ENCODE measurements at places on chromosomes 2 and 18.

DNA sequence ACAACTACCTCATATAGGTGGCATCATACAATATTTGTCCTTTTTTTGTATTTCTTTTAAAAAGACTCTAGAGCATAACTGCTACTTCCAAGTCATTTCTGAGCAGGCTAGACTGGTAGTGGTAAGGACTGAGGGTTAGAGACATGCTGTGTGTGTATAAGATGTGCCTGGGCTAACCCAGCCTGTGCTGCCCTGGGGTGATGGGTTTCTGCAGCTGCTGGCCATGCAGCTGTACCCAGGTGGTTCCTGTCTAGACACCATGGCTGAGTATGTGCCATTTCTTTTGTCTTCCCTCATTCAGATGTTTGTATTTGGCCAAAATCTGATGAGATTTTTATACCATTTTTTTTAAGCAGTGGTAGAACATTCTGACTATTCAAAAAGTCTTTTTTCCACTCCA is 40.0 kb downstream of the MERTK start:
- no peak overlapping the region for H3K4me3 ChIP-seq
- DNase-seq = no peak
- no peaks in the 10 kb centered on the region for H3K27me3 ChIP-seq

DNA sequence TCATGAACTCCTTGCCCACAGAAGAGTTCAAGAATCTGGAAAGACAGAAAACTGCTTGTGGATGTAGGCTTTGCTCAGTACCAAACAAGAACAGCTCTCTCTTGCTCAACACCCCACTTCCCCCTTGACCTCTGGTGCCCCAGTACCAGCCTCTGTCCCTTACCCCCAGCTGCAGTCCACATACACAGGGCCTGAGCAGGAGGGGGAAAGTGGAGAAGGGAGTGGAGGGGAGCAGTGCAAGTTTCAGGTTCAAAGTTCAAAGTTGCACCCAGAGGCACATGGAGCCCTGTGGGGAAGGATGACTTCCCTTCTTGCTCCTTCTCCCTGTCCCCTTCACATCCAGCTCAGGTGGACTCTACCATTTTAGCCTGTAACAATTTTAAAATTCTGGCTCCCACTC is 61.1 kb upstream of the LPIN2 start:
- H3K4me1 ChIP-seq = peaks cover 8% of the 10 kb centered on the region
- no peaks in the 10 kb centered on the region for H3K27me3 ChIP-seq
- H3K27ac ChIP-seq = no peak overlapping the region
- H3K4me3 ChIP-seq = no peak overlapping the region
- H3K36me3 ChIP-seq = no peaks in the 10 kb centered on the region

DNA sequence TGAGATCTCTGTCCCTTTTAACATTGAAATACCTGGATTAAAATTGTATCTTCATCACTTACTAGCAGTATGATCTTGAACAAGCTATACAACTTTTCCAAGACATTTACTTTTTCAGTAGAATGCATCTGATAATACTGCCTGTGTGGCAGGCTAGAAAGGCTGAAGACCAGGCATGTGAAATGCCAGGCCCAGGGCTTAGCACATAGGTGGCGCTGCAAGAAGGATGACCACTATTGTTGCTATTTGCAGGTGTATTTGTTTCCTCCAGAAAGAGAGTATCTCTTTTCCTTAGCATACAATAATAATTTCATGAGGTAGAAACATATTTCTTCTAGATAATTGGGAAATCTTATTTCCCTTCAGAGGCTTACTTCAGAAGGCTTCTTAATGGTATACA is 331.3 kb downstream of the THSD7B start:
- H3K27me3 ChIP-seq = no peaks in the 10 kb centered on the region
- no peaks in the 10 kb centered on the region for H3K4me1 ChIP-seq
- H3K4me3 ChIP-seq = no peak overlapping the region
- H3K36me3 ChIP-seq = no peaks in the 10 kb centered on the region
- DNase-seq = no peak

DNA sequence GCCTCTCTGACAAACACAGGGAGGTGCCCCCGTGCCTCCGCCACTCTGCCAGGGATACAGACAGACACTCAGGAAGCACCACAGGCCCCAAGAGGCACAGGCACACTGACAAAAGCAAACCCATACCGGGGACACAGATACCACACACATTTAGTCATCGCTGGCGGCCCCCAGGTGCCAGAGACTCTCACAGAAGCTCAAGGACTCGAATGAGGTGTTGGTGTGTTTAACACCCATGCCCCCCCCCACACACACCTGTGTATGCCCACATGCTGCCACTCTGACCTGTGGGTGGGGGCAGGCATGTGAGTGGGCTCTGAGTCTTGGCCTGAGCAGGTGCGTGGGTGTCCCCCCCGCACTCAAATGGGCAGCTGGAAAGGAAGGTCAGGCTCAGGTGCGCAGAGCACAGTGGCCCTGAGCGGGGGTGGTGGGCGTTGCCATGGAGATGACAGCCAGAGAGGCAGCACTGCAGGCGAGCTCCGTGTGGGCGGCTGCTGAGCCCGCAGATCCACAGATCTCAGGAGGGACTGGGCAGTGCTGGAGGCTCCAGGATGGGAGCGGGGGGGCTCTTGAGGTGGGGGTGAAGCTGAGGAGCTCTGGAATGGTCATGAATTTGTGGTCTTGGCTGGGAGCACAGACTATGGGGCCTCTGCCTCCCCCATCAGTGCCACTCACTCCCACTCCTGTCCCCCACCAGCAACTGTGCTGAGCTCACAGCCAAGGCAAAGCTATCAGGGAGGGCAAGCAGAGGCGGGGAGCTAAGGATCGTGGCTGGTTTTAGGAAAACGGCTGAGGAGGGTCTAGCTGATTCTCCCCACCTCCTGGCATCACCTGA is 73.9 kb upstream of the TAF1B start:
- H3K36me3 ChIP-seq = no peaks in the 10 kb centered on the region
- H3K4me3 ChIP-seq = no peak overlapping the region
- no peaks in the 10 kb centered on the region for H3K27me3 ChIP-seq
- H3K27ac ChIP-seq = no peak overlapping the region

DNA sequence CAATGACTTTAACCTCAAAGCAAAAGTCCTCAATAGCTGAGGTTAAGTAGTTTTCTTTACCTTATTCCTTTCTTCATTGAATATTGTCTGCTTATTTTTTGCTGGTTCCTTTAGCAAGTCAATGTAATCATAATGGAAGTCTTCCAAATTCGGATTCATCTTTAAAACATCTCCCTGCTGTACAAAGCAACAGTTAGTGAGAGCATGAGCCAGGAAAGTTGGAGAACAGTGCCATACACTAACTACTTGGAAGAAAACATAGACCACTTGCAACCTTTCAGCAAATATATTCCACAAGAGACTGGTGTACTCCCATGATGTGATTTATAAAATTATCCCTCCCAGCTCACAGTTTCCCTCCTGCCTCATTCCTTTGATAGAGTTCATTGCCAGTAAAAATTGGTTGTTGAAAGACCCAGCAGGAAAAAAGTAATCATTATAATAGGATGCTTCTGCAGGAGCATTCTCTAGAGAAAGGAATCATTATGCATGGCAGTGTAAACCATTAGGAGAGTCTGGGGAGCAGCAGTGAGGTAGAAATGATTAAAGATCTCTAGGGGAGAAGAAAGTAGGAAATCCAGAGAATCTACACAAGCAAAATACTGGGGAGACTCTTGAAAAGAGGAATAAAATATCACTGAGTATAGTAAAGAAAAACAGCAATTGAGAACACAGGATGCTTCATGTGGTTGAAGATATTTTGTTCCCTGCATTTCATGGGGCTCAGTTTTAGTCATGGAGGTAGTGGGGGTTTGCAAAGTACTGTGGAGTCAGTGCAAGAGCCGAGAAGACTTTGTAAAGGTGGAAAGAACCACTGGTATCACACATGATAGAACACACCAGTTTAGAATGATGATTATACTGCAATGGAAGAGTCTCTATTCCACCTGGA is 38.6 kb upstream of the TTN start:
- no peak overlapping the region for H3K4me3 ChIP-seq
- no peaks in the 10 kb centered on the region for H3K27me3 ChIP-seq
- DNase-seq = no peak
- no peaks in the 10 kb centered on the region for H3K4me1 ChIP-seq
- no peaks in the 10 kb centered on the region for H3K36me3 ChIP-seq
- no peak overlapping the region for H3K27ac ChIP-seq

DNA sequence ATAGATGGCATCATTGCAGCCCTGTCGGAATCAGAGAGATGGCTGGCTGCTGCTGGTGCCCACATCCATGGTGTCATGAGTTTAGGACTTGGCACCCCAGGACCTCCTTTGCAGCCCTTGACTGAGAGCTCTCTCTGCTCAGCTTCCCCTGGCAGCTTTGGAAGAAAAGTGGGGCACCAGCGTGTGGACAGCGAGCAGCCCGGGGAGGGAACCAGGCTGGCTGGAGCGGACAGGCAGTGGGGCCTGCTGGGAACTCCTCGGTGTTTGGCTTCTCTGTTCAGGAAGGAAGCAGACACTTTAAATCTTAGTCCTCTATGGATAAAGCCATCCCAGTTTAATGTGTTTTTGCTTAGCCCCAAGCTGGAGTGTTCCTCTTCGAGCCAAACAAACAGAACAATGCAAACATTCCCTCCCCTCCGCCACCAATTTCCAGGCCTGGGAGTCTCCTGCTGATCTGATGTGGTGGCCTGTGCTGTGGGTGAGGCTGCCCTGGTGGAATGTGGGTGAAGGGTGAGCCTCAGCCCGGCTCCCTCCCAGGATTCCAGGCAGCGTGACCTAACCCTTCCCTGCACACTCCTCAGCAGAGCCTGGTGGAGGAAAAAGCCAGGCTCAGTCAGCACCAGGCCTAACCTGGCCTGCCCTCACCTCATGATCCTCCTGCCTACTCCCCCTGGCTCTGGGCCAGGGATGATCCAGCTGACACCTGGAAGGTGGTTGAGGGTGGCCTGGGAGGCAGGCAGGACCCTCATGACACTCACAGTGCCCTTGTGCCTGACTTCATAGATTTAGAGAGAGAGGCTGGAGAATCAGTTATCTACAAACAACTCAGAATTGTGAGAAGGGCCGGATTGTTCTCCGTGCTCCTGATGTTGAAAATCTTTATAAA is 21.6 kb upstream of the ITGB6 start:
- H3K27me3 ChIP-seq = no peaks in the 10 kb centered on the region
- H3K4me1 ChIP-seq = peaks cover 39% of the 10 kb centered on the region
- H3K36me3 ChIP-seq = no peaks in the 10 kb centered on the region
- H3K4me3 ChIP-seq = no peak overlapping the region
- DNase-seq = peak; percentile 88
- H3K27ac ChIP-seq = peak overlapping the region; percentile 89

DNA sequence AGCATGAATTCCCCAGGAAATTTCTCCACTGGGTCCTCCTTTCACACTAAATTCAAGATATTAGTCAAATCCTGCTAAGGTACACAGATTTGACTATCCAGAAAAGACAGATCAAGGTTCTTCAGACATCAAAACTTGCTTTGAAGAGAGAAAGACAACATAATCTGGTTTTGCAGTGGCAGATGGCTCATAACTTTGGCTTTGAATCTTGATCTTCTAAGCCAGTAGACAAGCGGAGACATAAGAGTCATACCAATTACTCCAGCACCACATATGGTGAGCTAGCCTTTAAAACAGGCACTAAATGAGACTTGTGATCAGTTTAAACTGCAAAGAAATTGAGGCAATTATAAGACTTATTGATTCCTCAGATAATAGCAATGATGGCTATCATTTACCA is 29.3 kb downstream of the PDE11A start:
- no peak overlapping the region for H3K4me3 ChIP-seq
- no peaks in the 10 kb centered on the region for H3K4me1 ChIP-seq
- H3K27ac ChIP-seq = no peak overlapping the region
- no peak for DNase-seq

- no peaks in the 10 kb centered on the region for H3K36me3 ChIP-seq
- no peak for DNase-seq
- H3K4me1 ChIP-seq = no peaks in the 10 kb centered on the region
- no peak overlapping the region for H3K27ac ChIP-seq
- no peak overlapping the region for H3K4me3 ChIP-seq
Measured at GRCh38 chr2:172819943-172820342, 84.3 kb downstream of the RAPGEF4 start.

DNA sequence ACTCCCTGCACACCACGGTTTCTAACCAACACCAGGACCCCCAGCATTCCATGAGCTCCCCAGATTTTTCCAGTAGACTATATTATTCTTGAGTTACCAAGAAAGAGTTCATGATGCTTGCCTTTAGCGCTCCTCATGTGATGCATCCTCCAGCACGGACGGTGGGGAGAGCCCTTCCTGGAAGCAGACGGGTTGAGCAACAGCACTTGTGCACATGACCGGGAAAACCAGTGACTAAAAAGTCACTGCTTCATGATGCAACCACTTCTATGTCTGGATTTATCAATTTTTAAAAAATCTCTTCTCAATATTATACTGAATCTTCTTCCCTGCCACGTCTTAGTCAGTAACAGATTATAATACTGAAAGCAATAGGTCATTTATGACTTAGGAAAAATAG is 20.4 kb upstream of the DOK6 start:
- no peaks in the 10 kb centered on the region for H3K4me1 ChIP-seq
- no peaks in the 10 kb centered on the region for H3K36me3 ChIP-seq
- DNase-seq = no peak

GRCh38 chr2:76288146-76288545 is 577.4 kb upstream of the GCFC2 start:
- no peak overlapping the region for H3K27ac ChIP-seq
- DNase-seq = no peak
- H3K27me3 ChIP-seq = no peaks in the 10 kb centered on the region
- H3K36me3 ChIP-seq = no peaks in the 10 kb centered on the region
- no peak overlapping the region for H3K4me3 ChIP-seq

- DNase-seq = no peak
- no peak overlapping the region for H3K27ac ChIP-seq
- H3K36me3 ChIP-seq = no peaks in the 10 kb centered on the region
Measured at GRCh38 chr2:239116456-239117246, 268.8 kb downstream of the TWIST2 start.

DNA sequence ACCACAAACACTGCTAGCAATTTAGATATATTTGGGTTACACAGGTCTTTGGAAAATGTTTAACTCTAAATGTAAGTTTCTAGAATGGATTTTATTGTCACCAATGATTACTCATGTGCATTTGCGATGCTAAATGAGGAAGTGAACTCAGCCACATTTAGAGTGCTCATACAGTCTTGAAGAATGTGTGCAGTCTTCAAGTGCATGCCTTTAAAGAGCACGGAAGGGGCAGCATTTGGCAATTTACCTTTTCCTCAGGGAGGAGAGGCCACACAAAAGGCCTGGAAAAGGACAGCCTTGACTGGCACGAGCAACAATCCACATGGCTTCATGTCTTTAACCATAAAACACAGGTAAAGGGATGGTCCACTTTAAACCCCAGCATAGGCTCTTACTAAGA is 78.5 kb upstream of the STK17B start:
- DNase-seq = peak; percentile 19
- no peaks in the 10 kb centered on the region for H3K27me3 ChIP-seq
- H3K27ac ChIP-seq = peak overlapping the region; percentile 58
- no peaks in the 10 kb centered on the region for H3K36me3 ChIP-seq
- no peak overlapping the region for H3K4me3 ChIP-seq

- H3K4me3 ChIP-seq = no peak overlapping the region
- peaks cover 14% of the 10 kb centered on the region for H3K4me1 ChIP-seq
- H3K36me3 ChIP-seq = no peaks in the 10 kb centered on the region
- no peak for DNase-seq
- H3K27me3 ChIP-seq = no peaks in the 10 kb centered on the region
Measured at GRCh38 chr2:54997826-54998225, 52.4 kb downstream of the RTN4 start.

GRCh38 chr18:76589316-76589715 is 94.3 kb upstream of the ZNF516 start:
- peaks cover 9% of the 10 kb centered on the region for H3K4me1 ChIP-seq
- H3K27ac ChIP-seq = no peak overlapping the region
- no peak for DNase-seq

- peaks cover 8% of the 10 kb centered on the region for H3K36me3 ChIP-seq
- peaks cover 11% of the 10 kb centered on the region for H3K4me1 ChIP-seq
- H3K4me3 ChIP-seq = no peak overlapping the region
- H3K27ac ChIP-seq = no peak overlapping the region
Measured at GRCh38 chr18:49494660-49495059, 7.6 kb upstream of the C18orf32 start.
